Cardiac septum (tissue), 1 donor: ENCODE measurements at places on chromosomes 6 and 20. TPM values are rescaled to one million over a fixed set of nuclear protein-coding genes. Genes with fewer than 3 reads are reported as not detected.

Gene ANKEF1
- total RNA-seq, result 1.3 TPM

Gene FOXC1
- total RNA-seq, result 6.4 TPM

Gene ARFGEF3
- total RNA-seq, result 9.6 TPM

Gene ADTRP
- total RNA-seq, result not detected

Gene SPACA1
- not detected for total RNA-seq

Gene PXDC1
- total RNA-seq, result 31.7 TPM

Gene TSPO2
- total RNA-seq, result not detected

Gene SLC26A8
- total RNA-seq, result 0.13 TPM

Gene OTOR
- not detected for total RNA-seq

Gene CCN6
- total RNA-seq, result not detected

Gene NFYA
- total RNA-seq, result 12.9 TPM

GRCh38 chr6:44222486-44223318 lies 693 bp upstream of the SLC29A1 start:
- DNase-seq, result peak; percentile 74

DNA sequence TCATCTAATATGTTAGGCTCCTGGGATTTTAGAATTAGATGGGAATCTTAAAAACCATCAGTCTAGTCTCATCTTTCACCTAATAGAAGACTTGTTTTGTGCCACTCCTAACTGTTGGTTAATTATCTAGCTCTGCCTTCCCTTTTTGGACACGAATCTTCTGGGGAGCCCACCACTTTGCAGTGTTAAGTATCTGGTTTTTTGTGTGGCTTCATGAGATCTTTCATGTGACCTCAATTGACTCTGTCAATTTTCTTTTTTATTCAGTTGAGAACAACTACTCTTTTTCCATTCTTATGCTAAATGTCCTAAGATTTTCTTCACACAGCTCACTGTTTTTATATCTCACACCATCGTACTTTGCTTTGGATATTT lies 16.9 kb downstream of the TBPL1 start:
- no peak for DNase-seq

GRCh38 chr20:51712501-51713212 lies 55.5 kb downstream of the ATP9A start:
- DNase-seq, result no peak

DNA sequence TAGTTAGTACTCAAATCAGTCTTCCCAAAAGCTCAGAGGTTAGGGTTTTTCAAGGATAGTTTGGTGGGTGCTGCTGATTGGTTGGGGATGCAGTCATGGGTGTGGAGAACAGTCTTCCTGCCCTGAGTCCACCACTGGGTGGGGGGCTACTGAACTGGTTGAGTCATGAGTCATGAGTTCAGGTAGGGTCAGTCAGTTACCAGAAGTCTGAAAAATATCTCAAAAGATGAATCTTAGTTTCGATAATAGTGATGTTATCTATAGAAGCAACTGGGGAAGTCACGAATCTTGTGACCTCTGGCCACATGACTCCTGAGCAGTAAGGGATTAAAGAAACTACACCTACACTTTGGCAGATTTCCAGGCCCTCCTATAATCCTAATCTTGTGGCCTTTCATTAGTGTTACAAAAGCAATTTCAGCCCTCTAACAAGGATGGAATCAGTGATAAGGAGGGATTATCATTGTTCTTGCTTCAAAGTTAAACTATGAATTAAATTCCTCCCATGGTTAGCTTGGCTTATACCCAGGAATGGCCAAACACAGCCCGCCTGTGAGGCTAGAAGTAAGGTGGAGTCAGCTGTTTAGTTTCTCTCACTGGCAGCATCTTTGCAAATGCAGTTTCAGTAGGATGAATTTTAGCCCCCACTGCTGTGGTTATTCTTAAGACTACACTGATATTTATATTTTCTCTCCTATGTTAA lies 33.3 kb upstream of the NKAIN2 start:
- no peak for DNase-seq

GRCh38 chr6:22954749-22955385 lies 385.5 kb downstream of the HDGFL1 start:
- DNase-seq, result no peak

- no peak for DNase-seq
Observed at GRCh38 chr20:19885939-19886660, 128.0 kb downstream of the RIN2 start.

DNA sequence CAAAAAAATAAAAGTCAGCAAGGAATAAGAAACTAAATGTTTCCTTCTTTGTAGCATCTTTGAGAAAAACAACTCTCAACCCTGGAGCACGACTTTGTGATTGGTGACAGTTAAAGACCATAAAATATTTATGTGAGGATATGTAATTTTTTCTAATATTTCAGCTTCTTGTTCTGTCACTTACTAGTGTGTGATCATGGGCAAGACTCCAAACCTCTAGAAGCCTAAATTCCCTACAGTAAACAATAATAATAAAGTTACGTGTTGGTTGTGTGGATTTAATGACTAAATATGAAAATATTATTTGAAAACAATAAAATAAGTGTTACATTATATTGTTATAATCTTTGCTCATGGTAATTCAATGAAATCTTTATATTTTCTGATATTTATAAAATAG lies 735.6 kb upstream of the MARCKS start:
- DNase-seq, result no peak

DNA sequence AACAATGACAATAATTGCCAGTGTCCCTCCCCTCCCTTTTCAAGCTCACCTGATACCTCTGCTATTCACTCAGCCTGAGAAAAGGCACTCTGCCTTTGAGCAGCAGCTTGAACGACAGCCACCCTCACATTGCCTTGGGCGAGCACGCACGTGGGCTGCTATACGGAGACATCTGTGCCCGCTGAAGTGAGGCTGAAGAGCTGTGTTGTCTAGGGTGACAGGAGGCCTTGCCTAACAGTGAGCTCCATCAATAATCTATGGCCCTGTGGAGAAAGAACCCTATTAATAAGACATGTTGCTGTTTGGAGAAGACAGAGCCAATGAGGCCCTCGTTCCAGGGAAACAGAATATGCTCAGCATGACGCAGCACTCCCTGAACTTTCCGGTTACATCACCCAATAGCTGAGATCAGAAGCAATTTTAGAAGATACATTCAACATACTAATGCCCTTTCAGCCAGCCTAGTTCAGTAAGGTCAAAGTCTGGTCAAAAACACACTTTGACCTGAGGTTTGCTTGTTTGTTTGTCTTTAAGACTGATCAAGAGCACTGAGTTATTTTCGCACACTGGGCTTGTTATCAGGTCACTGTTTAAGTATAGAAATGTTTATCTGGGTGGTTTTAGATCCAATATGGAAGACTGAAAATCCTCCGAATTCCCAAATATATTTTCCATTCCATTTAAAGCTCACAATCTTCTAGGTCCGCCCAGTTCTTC lies 30.6 kb downstream of the RBM24 start:
- DNase-seq, result no peak

DNA sequence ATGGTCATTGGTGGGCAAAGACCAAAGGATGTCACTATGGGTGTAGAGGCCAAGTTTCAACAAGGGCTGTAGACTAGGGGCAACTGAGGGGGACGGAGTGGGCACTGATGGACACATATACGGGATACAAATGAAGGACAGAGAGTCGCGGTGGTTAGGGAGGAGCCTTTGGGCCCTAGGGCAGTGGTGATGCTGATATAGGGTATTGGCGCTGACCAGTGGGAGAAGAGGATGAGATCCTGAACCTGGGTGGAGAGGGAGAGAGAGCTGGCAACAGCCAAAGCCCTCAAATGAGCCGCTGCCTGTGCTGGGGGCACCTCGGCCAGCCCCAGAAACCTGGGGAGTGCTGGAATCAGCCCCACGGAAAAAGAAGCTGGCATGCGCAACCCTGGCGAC lies 1.6 kb downstream of the CDH22 start:
- no peak for DNase-seq

DNA sequence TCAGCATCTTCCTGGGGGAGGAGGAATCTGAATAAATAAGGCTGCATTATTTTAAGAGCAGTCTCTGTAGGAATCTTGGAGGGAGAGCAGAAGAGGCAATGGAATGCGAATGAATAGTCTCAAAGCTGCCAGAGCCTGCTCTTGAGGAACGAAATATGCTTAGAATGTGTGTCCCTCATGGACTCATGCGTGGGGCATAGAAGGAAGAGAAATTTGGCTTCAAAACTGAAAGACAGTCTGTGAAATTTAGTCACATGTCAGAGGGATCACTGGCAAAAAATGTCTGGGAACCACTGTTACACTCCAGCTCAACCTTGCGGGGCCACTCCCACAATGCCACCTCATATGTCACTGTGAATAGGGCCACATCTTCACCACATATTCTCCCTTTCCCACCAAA lies 95.5 kb downstream of the GJA10 start:
- no peak for DNase-seq

- DNase-seq, result no peak
Observed at GRCh38 chr6:160027076-160027475, 58.2 kb downstream of the IGF2R start.

GRCh38 chr20:38947931-38948362 lies 14.2 kb upstream of the DHX35 start:
- DNase-seq, result no peak

DNA sequence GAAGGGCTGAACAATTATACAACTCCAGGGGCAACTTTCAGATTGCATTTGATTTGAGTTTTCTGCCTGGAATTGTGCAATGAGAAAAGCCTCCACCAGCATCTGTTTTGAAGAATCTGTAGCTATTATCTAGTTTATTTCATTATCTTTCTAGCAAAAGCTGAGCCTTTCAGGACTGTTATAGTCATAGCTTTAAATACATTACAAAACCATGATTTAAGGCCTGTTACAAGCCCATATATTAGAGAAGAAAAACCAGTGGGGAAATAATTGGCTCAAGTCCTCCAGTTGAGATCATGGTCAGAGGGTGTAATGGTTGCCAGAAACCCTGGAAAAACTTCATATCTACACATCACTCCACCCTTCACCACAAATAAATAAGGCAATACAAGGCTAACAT lies 676.2 kb downstream of the HDGFL1 start:
- DNase-seq, result no peak

- DNase-seq, result no peak
Observed at GRCh38 chr6:93293872-93294271, 125.5 kb downstream of the EPHA7 start.

GRCh38 chr6:67683960-67684359 lies 951.1 kb upstream of the ADGRB3 start:
- no peak for DNase-seq

DNA sequence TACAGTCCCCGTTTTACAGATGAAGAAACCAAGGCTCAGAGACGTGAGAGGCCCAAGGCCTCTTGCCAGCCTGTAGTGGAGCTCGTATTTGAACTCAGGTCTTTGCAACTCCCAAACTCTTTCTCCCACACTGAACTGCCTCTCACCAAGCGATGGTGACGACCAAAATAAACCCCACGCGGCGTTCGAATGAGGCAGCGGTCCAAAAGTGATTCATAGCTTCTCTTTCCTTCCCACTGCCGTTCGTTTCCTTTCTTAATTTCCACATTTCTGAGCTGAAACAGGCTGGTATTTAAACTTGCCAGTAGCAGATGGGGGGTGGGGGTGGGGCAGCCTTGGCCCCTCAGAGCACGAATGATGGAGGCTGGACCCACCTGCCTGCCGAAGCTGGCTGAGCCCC lies 252.9 kb upstream of the KCNG1 start:
- no peak for DNase-seq

GRCh38 chr20:35891375-35891774 lies 62.9 kb downstream of the SCAND1 start:
- DNase-seq, result no peak
